MG63 (cell line): ENCODE measurements at places on chromosomes 5 and 9. TPM values are rescaled to one million over a fixed set of nuclear protein-coding genes. Genes with fewer than 3 reads are reported as not detected.

The C7 gene
- total RNA-seq, result not detected in 2 replicates

- DNase-seq, result no peak
Measured at GRCh38 chr5:158845941-158846340, 253.8 kb downstream of the EBF1 start.

DNA sequence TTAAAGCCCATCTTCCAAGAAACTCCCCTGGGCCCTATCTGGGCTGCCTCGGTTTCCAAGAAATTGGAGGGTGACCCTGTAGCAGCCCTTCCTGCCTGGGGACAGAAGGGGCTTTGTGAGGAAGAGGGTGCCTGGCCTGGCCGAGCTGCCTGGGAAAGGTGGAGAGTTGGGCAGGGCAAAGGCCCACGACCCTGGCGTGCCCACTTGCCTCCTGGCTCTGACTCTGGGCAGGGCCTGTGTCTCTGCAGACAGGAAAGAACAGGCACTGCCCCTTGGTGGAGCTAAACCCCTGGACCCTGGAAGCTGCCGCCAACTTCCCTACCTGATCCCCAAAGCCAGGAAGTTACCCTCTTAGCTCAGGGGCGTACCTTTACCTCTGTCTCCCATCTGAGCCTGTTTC lies 149.3 kb downstream of the RGS3 start:
- DNase-seq, result no peak

GRCh38 chr5:82798676-82799075 lies 278.5 kb downstream of the TMEM167A start:
- no peak for DNase-seq

DNA sequence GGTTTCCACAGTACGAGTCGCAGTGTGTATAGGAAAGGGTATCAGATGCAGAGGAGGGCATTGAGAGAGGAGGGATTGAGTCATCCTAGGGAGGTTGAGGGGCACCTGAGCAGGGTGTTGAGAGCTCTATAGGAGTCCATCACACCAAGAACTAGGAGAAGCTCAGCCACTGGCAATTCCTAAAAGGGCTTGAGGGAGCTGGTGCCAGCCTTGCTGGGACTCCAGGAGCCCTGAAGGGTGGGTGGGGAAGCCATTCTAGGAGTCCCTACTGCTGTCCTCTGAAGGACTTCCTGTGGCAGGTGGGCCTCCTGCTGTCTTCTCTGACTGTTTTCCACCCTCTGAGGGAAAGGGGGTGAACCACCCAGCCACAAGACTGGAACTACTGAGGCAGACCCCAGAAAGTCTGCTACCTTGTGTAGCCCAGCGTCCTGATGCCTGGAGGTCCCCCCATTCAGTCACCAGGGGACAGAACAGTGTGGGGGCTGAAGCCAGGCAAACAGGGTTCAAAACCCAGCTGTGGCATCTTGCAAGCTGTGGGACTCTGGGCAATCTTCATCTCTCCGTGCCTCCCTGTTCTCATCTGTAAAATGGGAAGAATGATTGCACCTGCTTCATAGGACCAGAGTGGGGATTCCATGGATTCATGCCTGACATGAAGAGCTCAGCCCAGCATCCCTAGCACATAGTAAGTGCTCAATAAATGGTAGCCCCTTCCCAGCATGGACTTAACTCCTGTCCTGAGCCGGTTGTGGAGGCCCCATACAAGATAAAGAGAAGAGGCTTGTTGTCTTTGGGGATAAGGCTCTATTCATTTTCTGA lies 149.5 kb downstream of the C9orf50 start:
- DNase-seq, result no peak
